ENCODE measurements at places on chromosomes 11 and 22. TPM values are rescaled to one million over a fixed set of nuclear protein-coding genes. Genes with fewer than 3 reads are reported as not detected.

VSIG10L2 gene
- not detected for total RNA-seq

TSPAN32 gene
- not detected for total RNA-seq

P2RY2 gene
- total RNA-seq, result 7.2 TPM

SLC5A12 gene
- total RNA-seq, result not detected

CCDC15 gene
- total RNA-seq, result 11.2 TPM

CALCA gene
- not detected for total RNA-seq

MUC5AC gene
- total RNA-seq, result not detected

C11orf86 gene
- not detected for total RNA-seq

SULT4A1 gene
- 0.08 TPM for total RNA-seq

NNMT gene
- 97.5 TPM for total RNA-seq

SCGB1A1 gene
- total RNA-seq, result not detected

TSSK2 gene
- not detected for total RNA-seq

CDHR5 gene
- total RNA-seq, result not detected

CRY2 gene
- total RNA-seq, result 5.3 TPM

MAML2 gene
- total RNA-seq, result 2.9 TPM

SCGB1C1 gene
- total RNA-seq, result not detected

PNPLA5 gene
- total RNA-seq, result not detected

KCNE3 gene
- not detected for total RNA-seq

TSGA10IP gene
- not detected for total RNA-seq

MUS81 gene
- total RNA-seq, result 44.5 TPM

GLB1L2 gene
- total RNA-seq, result 1.2 TPM

RELT gene
- total RNA-seq, result 10.5 TPM

MRGPRE gene
- not detected for total RNA-seq

POLDIP3 gene
- total RNA-seq, result 22.5 TPM

GAL3ST3 gene
- total RNA-seq, result not detected

CARD10 gene
- total RNA-seq, result 67.6 TPM

Measured in hair follicular keratinocyte (primary cell).